NCI-H187 treated with DMSO at 0.1 percent for 48 hours (cell line): ENCODE measurements at places on chromosomes 6 and 20.

DNA sequence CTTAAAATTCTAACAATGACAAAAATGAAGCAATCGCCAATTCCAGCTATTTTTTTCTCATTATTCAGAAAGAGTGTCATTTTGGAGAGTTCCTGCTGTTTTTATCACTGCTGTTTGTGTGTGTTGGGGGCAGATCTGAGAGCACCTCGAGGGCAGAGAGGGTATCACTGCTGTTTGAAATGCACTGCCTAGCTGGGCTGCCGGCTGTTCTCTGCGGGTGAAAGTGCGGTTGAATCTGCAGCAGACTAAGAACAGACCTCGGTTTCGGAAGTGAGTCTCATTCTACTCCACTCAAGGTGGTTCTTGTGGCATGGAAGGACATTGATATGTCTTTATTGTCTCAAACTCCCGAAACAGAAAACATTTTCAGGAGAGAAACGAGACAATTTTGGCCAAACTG is 18.3 kb downstream of the INSM1 start:
- DNase-seq = no peak

DNA sequence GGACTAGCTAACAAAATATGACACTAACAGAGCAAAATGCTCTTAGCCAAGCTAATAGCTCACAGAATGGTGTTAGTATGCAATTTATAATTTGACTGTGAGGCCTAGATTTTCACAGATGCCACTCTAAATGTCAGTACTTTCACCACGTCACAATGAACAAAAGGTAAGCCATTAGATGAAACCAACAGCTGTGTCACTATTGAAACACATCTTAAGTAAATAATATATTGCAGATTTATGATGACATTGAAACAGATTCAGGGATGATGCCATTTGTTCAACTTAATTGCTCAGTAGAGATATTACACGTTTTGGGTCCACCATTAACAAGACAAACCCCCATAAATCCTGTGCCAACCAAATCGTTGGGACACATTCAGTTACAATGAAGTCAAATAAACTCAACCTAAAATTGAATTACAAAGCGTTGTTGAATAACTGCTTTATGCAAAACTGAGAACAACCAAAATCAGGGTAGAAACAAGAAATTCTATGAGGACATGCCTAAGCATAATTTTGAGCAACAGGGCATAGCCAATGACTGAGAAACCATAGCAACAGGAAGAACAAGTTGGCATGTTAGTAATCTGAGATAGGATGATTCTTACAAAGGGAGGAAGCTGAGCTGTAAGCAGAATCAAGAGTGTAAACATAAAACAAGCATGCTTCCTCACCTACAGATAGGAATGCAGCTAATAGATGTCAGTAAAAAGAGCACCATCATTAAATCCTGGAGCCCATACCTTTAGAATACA is 85.6 kb upstream of the KHDRBS2 start:
- no peak for DNase-seq

DNA sequence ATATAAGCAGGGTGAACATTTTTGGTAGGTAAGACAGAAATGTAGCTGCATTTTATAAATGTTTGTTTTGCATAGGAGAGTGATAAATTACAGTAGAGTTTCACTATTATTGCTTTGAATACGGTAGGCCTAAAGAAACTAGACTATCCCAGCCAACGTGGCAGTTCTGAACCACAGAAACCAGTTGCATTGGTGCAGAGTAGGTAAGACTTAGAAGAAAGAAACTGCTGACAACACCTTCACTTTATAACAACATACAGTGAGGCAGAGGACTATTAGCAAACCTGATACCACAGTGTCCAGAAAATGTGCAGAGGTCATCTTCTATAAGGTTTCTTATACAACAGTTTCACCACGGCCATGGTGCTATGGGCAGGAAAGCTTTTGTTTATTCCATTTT is 566.1 kb downstream of the KIF16B start:
- DNase-seq = no peak

DNA sequence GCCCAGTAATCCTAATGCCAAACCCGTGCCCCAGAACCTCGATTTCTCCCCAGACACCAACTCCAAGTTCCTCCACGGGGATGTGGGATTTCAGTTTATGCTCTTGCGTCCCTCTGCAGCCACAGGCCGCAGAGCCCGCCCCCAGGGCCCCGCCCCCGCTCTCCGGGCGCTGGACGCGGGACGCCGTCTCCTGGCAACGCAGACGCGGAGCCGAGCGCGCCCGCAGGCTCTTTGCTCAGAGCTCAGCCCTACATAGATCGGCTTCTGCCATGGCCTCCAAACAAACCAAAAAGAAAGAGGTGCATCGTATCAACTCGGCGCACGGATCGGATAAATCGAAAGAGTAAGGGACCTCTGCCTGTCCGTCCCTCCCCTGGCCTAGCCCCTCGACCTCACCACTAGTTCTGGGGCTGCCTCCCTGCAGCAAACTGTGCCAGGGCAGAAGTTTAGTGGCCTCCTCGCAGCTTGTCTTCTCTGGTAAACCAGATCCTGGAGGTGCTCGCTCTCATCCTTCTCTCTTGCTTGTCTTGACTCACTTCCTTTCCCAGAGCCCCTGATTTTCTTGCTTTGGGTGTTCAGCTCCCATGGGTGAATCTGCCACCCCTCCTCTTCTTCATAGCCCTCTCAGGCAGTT is at the start of gene ADGB:
TSS of gene ADGB (plus strand) at position 201 of the 634 bp plus-strand sequence. CDS start at position 270, 69 bp downstream.
- DNase-seq = no peak

GRCh38 chr6:168025831-168026710 is 28.6 kb downstream of the KIF25 start:
- DNase-seq = no peak

GRCh38 chr6:93017626-93018025 is 401.7 kb downstream of the EPHA7 start:
- no peak for DNase-seq

DNA sequence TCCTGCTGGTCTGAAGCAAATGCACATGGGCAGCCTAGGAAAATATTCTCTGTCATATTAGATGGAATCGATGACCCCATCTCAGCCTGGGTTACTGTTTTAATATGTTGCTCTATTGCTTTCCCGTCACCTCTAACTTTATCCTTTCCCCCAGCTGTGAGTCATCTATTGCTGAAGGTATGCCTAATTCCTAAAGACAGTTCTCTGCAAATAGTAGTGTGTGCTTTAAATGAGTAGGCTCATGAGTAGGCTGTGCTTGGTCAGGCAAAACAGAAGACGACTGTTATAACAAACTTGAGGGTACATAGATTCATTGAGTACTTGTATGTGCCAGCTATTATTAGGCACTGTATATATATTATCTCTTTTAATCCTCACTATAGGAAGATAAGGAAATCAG is 47.2 kb downstream of the CTNNBL1 start:
- DNase-seq = no peak

DNA sequence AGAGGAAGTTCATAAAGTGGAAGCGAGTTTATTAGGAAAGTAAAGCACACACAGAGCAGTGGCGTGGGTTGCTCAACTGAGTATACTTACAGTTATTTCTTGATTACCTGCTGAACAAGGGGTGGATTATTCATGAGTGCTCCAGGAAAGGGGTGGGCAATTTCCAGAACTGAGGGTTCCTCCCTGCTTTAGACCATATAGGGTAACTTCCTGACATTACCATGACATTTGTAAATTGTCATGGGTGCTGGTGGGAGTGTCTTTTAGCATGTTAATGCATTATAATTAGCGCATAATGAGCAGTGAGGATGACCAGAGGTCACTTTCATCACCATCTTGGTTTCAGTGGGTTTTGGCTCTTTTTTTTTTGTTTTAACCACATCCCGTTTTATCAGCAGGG is 29.8 kb downstream of the PDYN start:
- no peak for DNase-seq

DNA sequence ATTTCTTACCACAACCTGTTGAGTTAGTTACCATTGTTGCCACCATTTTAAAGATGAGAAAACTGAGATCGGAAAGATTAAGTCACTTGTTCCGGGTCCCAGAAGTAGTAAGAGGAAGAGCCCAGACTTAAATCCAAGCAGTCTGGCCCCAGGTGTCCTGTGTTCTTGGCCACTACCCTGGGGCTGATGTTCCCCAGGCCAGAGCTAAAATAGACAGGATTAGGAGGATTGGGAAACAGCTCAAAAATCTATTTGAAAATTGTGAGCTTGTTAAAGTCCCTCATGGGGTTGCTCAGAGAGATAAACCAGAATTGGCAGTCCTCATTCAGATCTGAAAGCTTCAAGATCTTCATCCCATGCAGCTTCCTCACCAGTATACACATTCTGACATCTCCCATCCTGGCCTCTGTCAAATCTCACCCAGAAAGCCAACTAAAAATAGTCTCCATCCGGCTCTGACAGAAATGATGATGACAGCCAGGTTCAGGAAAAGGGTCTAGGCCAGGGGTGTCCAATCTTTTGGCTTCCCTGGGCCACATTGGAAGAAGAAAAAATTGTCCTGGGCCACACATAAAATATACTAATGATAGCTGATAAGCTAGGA is 62.0 kb downstream of the GFOD1 start:
- DNase-seq = no peak

GRCh38 chr6:73079611-73079955 is 145.7 kb downstream of the KHDC1L start:
- DNase-seq = no peak

DNA sequence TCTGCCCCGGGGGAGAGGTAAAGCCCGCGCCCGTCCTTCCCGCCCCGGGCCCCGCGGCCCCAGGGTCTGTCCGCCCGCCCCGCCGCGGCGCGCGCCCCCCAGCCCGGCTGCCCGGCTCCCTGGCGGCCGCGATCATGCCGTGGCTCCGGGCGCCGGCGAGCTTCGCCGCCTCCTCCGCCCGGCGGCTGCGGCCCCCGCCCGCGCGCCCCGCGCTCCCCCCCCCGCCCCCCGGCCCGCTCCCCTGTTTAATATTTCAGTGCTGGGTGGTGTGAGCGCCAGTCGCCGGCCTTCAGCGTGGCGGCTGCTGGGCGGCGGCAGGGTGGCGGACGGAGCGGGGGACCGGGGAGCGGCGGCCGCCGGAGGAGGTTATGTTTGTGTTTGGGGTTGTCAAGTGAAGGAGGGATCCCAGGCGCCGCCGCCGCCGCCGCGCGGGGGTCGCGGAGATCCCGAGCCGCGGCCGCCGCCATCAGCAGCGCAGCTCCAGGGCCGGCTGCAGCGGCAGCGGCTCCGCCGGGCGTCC is at the start of gene HIVEP1:
TSS of gene HIVEP1 (plus strand) at position 275 of the 520 bp plus-strand sequence. CDS start 3,317 bp downstream, outside the sequence.
- no peak for DNase-seq

DNA sequence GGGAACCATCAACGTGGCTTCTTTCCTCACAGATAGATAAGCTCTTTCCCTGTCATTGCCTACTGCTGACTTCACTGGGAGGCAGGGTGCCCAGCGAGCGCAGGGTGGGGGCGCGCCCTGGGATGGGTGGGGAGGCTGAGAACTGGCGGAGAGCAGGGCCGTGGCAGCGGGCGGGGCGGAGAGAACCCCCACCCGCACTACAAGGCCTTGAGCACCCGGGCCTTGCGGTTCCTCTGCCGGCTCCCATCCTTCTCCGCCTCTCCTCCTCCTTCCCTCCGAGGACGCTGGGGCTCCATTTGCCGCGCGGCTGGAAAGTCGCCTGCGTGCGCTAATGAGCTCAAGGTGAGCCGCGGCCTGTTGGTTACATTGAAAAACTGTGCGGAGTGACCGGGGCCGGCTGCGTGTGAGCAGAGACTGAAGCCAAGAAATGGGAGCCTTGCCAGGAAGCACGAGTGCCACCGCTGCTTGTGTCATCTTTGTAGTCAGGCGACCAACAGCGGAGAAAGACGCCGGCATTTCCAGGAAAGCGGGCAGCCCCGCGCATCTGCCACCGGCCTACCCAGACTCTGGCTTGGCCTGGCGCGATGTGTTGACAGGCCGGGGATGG is 963.5 kb upstream of the SLC35B3 start:
- no peak for DNase-seq

DNA sequence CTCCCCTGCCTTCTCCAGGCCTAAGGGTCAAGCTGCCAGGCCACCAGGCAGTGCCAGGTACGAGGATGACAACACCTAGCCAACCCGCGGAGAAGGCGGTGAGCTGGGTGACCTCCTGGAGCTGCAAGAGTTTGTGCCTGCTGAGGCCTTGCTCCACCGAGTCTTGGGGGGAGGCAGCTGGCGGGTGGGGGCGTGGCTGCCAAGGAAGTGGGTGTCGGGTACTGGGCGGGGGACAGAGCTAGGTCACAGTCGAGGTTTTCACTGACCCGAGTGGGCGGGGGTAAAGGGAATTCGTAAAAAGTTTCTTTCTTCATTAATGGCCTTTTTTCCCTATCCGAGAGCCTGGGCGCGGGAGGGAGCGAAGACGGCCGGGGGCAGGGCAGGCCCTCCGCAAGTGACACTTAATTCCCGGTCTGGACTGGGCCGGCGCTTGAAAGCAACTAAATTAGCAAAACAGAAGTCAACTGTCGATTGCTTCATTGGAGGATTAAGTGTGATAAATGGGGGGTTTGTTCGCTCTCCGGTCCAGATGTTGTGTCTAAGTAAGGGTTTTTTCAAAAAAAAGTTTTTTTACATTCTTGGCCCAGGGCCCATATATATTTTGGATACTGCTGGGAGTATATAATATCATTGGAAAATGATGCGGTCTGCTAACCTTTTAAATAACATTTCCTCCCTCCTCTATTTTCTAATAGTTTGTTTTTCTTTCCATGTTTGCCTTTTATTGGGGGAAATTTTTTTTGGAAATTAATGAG is 43.1 kb upstream of the FOXP4 start:
- no peak for DNase-seq

GRCh38 chr6:94133106-94133505 is 713.7 kb upstream of the EPHA7 start:
- DNase-seq = no peak

DNA sequence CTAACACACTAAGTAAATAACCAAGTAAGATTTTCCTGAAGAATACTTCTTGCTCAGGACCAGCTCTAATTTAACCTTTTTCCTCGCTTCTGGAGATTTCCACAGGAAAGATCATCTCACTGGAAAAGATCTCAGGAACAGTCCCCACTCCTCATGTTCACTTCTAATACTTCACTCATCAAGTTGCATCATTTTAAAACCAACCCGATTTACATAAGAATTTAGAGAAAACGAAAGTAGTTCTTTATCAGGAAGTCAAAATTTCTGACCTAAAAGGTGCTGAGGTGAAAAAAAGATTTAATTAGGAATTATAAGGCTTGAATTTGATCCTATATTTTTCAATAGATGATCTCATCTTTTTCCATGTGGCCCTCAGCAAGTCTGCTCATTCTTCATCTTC is 46.6 kb upstream of the PKHD1 start:
- no peak for DNase-seq

DNA sequence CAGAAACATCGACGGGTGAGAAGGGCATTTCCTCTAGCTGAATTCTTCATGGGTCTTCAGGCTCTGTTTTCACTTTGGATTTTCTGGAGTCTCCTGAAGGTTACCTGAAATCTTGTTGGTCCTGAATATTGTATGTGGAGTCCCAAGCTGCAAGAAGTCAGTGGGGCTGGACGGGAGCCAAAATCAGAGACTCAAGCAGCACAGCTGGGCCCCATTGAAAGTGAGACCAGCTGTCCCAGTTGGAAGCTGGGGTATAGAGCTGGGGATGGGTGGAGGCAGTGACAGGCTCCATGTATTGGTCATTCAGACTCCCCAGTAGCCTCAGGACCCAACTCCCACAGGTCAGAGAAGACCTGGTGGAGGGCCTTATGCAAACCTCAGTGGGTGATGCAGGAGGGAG is 111.3 kb upstream of the MLN start:
- no peak for DNase-seq

GRCh38 chr6:30345852-30346251 is 896 bp downstream of the RPP21 start:
- DNase-seq = no peak

GRCh38 chr6:36608788-36609563 is 14.8 kb downstream of the SRSF3 start:
- no peak for DNase-seq

- DNase-seq = no peak
Measured at GRCh38 chr6:30985490-30985889, 2.0 kb downstream of the MUC21 start.

- DNase-seq = no peak
Measured at GRCh38 chr6:41406728-41407489, 71.5 kb downstream of the NCR2 start.
